ENCODE measurements at places on chromosomes 7 and 10.

DNA sequence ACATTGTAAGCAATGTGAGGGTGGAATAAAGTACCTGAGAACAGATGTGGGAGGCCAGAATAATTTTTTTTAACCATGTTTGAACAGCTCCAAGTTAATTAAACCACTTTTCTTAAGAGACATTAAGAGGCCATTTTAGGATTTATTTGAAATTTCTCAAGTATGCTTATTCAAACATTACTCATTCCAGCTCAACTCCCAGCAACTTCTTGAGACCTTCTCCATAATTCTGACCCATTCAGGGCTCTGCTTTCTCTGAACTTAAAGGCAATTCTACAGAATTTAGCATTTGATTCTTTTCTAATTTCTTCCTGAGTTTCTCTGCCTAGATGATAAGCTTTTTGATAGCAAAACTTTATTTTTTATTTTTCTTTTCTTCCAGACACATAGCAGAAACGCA lies 314.5 kb downstream of the CAMK1D start:
- DNase-seq = no peak

- no peak for DNase-seq
These were observed 207.3 kb downstream of the CXCL12 start for GRCh38 chr10:44177610-44178009.

DNA sequence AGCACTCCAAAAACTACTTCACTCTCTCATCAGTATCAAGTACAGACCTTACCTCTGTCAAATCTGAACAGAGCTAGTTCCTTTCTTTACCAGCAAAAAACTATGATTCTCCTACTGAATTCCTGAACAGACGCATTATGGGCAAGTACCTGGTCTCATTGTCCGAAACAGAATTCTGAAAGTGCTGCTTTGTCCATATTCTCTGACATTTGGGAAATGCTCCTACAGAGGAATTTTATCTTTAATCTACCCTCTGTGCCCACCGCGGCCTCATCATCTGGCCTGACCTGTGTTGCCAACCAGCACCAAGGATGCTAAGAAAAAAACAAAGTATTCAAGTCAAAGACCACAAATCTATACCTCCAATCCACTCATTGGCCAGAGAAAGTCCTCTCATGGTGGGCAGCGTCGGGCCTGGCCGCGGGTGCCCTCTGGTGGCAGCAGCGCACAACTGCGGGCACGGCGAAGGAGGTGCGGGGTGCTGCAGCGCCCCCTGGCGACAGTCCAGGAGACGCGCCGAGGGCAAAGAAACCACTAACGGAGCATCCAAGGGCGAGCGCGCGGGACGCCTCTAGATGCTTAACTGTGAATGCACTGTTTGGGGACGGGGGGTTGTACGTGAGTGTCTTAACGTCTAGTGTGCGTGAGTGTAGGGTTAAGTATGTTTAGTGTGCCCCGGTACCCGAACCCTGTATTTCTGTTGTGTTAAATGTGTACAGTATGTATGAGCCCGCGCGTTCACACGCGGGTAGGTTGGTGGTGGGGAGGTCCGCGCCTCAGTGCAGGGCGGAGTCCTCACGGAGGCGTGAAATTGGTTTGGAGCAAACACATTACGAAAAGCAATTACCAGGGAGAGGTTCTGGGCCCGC lies 5.0 kb upstream of the GBX1 start:
- DNase-seq = peak; percentile 92

DNA sequence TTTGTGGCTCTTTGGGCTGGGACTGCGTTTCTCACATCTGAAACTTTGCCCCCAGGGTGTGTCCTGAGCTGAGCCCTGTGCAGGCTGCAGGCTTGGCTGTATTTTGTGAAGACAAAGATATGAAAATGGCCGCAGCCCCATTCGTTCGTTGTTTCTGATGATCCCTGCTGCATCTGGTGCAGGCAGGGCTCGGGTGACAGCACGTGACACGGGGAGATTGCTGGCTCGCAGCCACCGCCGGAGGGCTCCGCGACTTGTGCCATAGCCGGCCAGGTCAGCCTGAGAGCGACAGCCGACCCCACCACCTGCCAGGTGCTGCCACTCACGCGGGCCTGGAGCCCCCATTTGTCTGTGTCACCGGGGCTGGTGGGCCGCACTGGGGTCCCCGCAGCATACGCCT lies 81.3 kb downstream of the ZRANB1 start:
- DNase-seq = peak; percentile 67

- no peak for DNase-seq
These were observed 21.4 kb upstream of the GSDME start for GRCh38 chr7:24778543-24779282.

- DNase-seq = no peak
These were observed 48.7 kb downstream of the ARMC3 start for GRCh38 chr10:22976534-22976933.

GRCh38 chr7:100588438-100588837 lies 2.3 kb downstream of the FBXO24 start:
- no peak for DNase-seq

- no peak for DNase-seq
These were observed 466.4 kb upstream of the ZMIZ1 start for GRCh38 chr10:78602201-78602932.

DNA sequence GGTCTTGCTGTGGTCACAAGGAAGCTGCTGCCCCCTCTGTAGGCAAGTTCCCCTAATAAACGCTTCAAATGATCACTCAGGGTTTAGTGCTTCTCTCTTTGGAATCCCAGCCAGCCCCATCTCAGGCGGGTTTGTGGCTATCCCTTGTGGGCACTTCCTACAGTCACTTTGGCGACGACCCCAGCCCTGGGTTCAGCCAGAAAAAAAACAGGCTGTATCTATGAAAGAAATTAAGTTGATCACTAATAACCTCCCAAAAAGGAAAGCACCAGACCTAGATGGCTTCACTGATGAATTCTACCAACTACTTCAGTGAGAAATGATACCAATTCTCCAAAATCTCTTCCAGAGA lies 208.2 kb downstream of the MAD1L1 start:
- no peak for DNase-seq
